ENCODE measurements at places on chromosomes 4 and X. TPM values are rescaled to one million over a fixed set of nuclear protein-coding genes. Genes with fewer than 3 reads are reported as not detected.

Gene KLKB1
- not detected for total RNA-seq

Gene PHOX2B
- not detected for total RNA-seq

Gene BEND2
- total RNA-seq, result not detected

Gene CLDN2
- total RNA-seq, result not detected

Gene F8A1
- 4.5 TPM for total RNA-seq

All from fibroblast of villous mesenchyme (primary cell).